ENCODE measurements at places on chromosomes 5 and 9.

DNA sequence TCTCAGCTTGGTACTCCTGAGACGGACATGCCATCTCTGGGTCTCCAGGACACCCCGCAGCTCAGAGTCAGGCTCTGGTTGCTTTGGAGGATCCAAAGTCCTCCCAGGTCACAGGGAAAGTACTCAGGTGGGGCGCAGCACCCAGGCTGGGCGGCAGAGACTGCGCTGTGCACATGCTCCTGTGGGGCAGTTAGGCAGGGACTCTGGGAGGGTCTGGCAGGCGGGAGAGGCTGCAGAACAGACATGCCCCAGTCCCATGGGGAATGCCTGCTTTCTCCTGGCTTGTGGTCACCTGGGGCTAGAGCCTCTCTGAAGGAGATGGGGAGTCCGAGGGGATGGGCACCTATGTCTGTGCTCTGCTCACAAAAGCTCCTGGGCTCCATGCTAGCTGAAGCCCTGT lies 45.3 kb upstream of the ITGA2 start:
- DNase-seq, result no peak

DNA sequence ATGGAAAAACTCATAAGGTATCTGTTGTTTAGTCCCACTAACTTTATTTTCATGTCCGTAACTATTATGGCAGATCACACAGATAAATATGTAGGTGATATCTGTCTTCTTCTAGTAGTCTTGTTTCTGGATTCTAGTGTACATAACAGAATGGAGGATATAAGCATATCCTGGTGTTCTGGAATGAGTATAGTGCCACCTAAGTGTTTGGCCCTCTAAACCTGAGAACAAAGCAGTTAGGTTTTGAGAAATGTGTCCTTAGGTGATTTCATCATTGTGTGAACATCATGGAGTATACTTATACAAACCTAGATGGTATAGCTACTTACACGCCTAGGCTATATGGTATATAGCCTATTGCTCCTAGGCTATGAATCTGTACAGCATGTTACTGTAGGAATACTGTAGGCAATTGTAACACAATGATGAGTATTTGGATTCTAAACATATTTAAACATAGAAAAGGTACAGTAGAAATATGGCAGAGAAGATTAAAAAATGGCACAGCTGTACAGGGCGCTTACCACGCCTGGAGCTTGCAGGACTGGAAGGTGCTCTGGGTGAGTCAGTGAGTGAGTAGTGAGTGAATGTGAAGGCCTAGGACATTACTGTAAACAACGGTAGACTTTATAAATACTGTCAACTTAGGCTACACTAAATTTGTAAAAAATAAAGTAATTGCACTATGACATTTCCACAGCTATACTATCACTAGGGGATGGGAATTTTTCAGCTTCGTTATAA lies 150.3 kb upstream of the SLC24A2 start:
- DNase-seq, result no peak

DNA sequence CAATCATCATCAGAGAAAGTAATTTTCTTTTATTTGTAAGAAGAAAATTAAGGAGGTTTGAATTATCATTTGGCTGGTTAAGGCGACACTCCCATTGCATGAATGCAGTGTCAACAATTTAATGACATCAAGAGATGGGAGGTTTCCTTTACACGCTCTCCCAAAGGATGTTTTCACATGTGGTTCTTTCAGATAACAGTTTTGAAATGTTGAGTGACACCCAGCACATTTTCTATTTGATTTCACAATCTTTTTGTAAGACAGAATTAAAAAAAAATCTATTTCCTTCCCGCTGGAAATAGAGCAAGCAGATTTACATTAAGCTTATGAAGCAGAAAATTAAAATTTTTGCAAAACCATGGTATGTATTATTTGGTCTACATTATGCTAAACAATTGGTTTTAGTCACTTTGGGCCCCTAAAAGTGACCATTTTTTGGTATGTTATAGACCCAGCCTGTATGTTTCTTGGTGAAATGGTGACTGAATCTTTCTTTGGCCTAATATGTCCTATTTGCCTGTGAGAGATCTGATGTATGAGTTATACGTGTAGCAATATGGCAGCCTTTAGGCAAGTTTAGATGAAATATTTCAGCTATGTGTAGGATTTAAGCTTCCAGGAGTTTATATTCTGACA lies 18.9 kb upstream of the ANKRD55 start:
- no peak for DNase-seq

DNA sequence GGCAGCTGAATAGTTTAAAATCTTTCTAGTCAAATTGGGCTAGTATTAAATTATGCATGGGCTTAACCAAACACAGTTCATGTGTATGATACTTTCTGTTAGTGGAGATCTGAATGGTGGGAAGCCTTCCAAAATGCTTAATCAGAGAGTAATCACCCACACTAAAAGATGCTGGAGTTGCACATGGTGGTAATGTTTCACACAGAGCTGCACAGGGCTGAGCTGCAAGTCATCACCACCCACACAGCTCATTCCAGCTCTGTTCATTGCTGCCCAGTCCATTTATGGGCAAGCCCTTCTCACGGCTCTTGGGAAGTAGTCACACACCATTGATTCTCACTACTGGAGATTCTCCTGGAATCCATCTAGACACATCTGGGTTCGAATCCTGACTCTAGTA lies 351.5 kb upstream of the KCNN2 start:
- DNase-seq, result no peak

DNA sequence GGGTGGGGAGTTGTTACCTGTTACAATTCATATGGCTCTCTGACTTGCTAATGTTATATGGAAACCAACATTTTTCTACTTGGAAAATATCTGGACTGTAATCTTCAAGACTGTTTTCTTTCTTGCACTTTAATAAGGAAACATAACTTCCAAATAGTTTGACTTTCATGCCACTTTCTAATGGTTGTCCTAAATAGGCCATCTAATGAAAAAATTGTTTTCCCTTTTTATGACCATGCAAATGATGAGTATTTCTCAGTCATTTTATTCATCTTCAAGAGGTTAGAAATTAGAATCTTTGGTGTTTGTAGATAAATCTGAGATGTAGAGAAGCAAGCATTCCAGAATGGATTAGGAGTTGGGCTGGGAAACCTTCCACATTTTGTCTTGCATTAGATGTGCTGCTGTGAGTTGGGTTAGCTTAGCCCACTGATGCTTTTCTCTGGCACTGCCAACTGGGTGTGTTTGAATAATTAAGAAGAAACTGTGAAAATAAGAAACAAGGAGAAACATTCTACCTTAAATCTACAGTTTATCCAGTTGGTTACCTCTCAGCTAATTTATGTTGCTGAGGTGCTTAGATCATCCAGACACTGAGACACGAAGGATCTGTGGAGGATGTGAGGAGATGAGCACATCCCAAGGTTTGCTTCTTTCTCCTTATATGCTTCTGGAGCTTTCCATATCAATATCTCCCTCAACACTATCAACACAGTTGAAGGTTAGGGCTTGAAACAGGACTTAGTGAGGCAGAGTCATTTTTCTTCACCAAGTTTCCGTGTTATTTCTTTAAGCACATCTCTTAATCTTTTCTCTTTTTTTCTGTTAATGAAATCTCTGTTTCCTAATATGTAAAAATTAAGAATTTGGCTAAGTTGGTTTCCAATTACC lies 2.7 kb downstream of the RASGRF2 start:
- no peak for DNase-seq

DNA sequence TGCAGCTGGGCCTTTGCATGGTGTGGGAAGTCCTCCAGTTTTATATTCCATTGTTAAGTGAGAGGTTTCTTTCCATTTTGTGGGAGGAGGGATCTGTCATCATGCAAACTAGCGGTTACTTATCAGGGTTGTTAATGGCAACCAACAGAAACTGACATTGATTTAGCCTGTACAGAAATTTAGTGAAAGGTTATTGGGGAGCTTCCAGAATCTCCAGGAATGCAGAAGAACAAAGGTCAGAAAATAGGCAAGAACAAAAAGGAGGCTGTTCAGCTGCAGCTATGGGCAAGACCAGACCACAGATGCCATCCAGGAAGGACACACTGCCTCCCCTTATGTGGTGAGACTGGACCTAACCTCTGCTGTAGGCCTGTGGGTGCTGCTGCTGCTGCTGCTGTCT lies 395.8 kb downstream of the KDM4C start:
- no peak for DNase-seq

- DNase-seq, result peak; percentile 89
Observed at GRCh38 chr5:96565582-96566265, 96.5 kb upstream of the CAST start.

GRCh38 chr5:122180863-122181548 lies 51.7 kb downstream of the ZNF474 start:
- peak; percentile 81 for DNase-seq

GRCh38 chr5:123626051-123626450 lies 114.1 kb downstream of the CSNK1G3 start:
- no peak for DNase-seq

DNA sequence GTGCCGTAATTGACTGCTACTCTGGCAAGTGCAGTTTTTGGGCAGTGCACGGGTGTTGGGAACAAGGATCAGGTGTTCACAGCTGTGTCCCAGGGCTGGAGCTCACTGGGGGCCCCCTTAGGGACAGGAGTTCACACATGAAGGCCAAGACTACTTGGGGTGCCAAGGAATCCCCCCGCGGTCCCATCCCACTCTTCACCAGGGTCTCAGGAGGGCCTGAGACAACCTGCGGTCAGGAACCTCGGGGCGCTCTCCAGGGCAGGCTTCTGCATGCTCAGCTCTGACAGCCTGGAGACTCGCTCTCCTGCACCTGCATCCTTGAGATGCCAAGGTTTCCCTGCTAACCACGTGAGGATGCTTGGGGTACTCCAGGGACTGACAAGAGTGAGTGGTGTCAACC lies 2.3 kb upstream of the MAN1B1 start:
- no peak for DNase-seq

Data from amniotic stem cell (primary cell).